ENCODE measurements at places on chromosomes 3 and 15. TPM values are rescaled to one million over a fixed set of nuclear protein-coding genes. Genes with fewer than 3 reads are reported as not detected.

The HRG gene
- total RNA-seq = not detected

The ISG20 gene
- 5.1 TPM for total RNA-seq

The C2CD4A gene
- not detected for total RNA-seq

The DIPK2A gene
- 13.6 TPM for total RNA-seq

The IL5RA gene
- total RNA-seq = not detected

The RHCG gene
- not detected for total RNA-seq

The FANCD2 gene
- 38.7 TPM for total RNA-seq
